ENCODE measurements at places on chromosomes 5 and 9. TPM values are rescaled to one million over a fixed set of nuclear protein-coding genes. Genes with fewer than 3 reads are reported as not detected.

- DNase-seq: no peak
These were observed 221.3 kb upstream of the DAPK1 start for GRCh38 chr9:87276327-87276841.

DNA sequence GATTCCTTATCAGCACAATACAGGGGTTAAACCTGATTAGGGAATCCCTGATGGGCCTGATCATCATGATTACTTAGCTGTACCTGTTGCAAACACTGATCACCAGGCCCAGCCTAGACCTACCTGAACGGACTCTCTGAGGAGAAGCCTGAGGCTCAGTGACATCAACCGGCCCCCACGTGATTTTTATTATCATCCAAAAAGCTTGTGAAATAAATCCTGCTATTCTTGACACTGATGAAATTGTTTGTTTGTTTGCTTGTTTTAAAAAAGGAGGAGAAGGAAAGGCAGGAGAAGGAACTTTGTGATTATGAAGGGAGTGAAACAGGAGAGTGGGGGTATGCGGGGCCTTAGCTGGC is 18.1 kb downstream of the LCP2 start:
- DNase-seq: no peak

GBA2 gene
- total RNA-seq: 55.3 TPM

DNA sequence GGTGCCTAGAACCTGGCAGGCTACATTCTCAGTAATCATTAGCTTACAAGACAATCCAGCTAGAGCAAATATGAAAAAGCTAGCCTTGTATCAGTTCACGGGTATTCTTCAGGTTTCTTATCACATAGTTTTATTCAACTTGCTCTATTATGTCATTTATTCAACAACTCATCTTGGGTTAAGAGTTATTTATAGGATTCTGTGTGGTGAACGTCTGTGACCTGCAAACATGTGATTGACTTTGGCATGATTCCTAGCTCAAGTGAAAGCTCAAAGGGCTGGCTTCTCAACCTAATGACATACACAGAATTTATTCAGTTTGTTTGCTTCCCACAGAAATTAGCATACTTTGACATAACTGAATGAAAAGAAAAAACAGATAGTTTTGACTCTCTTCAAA is 173.1 kb downstream of the PLPPR1 start:
- DNase-seq: no peak

MATR3 gene
- 194 TPM for total RNA-seq

DNA sequence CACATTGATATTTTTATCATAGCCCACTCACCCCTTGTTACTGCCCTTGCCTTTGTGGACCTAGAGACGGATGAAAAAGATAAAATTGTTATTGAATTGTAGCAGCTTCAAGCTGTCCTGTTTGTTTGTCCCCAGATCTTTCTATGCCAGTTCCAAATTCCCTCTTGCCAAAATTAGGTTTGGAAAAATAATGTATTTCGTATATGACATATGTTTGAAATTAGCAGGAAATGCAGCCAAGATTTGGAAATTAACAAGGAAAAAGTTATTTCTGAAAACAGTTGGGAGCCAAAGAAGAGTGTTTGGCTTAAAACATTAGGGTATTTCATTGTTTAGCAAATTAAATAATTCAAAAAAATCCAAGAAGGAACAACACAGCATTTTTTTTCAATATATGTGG is 33.5 kb downstream of the SPATA31D1 start:
- DNase-seq: no peak

TBCA gene
- 192 TPM for total RNA-seq

DNA sequence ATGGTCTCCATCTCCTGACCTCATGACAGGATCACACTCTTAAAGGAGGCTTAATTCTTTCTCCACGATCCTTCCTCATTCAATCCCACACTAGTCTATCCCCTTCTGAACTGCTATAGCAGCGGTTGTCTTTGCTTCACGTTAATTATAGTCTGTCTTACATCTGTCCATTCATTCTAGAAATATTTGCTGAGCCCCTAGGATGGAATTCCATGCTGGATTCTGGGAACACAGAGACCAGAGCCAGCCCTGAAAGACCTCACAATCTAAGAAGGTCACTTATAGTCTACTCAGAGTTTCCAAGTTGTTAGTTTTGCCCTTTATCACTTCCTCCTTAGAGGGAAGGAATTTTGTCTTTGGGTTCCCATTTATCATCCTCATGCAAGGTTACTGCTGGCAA is 193.5 kb downstream of the GAS1 start:
- DNase-seq: no peak

EIF4E1B gene
- total RNA-seq: not detected

BARHL1 gene
- total RNA-seq: not detected

DNA sequence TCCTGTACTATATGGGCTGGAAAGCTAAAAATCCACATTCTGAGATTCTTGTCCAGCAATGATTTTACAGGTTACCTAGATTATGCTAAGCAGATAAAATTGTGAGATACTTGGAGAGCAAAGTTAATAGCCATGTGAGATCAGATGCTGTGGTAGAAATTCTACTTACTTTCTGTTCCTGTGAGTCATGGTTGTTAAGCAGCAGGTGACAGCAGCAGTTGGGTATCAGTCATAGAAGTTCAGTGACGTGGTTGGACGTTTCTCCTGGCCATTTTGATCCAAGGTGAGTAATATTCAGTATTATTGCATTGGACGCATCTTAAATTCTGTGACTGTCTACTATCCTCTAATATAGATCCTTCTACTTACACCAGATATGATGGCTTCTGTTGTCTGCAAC is 524.5 kb downstream of the TMEM38B start:
- no peak for DNase-seq

DNA sequence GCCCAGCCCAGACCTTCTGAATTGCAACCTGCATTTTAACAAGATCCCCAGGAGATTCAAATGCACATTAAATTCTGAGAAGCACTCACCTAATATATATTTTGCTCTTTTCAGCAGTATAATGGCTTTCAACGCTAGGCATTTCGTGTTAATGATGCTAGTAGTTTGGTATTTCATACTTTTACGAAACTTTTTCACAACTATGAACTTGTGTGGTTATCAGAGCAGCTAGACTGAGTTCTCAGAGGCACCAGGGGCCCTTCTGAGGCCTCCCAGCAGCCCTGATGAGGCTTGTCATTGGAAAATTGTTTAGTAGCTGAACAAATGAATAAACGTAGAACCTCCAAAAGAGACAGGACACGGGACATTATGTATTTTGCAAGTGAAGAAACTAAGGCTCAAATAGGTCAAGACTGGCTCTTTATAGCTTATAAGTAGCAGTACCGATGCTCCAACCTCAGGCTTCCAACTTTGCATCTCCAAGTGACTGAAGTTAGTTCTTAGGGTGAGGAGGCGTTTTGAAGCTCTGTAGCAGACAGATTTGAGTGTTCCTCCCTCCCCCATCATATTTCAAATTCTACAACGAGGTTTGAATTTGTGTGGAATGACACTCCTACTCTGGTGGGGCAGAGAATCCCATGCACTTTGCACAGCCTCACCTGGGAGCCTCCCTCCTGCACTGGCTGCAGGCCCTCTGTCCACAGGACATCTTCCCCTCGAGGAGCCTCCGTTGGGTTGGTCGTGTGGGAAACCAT is 121.1 kb upstream of the SLC25A48 start:
- no peak for DNase-seq

DNA sequence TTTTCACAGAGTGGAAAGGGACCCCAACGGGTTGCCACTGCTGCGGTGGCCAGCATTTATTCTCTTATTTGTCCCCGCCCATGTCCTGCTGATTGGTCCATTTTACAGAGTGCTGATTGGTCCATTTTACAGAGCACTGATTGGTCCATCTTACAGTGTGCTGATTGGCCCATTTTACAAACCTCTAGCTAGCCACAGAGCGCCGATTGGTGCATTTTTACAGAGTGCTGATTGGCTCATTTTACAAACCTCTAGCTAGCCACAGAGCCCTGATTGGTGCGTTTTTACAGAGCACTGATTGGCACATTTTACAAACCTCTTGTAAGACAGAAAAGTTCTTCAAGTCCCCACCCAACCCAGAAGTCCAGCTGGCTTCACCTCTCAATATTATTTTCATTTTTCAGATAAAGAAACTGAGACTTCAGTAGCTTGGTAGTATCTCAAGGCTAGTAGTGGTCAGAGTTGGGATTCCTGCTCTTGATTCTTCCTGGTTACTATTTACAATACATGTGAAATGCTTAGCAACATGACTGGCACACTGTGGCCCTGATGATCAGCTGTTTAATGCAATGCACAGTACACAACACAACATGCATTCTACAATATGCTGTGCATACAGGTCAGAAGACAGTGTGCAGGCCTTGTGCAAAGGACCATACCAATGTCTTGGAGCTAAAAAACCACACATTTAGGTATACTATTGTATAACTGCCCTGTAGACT is 63.6 kb upstream of the BOD1 start:
- DNase-seq: peak; percentile 5

CD14 gene
- 20.8 TPM for total RNA-seq

GRCh38 chr5:15406478-15406877 is 93.5 kb upstream of the FBXL7 start:
- DNase-seq: no peak

PAPPA gene
- 4.3 TPM for total RNA-seq

NUTM2F gene
- total RNA-seq: not detected

DNA sequence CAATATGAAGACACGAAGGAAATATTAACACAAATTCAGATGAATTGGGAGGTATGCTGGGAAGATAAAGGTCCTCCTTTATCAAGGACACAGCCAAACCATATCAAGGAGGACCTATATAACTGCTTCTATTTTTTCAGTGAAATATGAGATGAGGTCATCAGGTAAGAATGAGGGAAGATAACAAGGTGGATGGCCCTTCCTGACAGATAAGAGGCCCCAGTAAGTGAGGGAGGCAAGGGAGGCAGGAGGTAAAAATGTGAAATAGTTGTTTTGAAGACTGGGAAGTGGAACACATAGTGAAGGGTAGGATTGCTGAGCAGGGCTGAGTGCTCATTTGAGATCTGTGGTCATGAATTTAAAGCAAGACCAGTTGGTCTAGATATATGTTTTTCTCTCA is 60.0 kb upstream of the FOXE1 start:
- DNase-seq: no peak

DNA sequence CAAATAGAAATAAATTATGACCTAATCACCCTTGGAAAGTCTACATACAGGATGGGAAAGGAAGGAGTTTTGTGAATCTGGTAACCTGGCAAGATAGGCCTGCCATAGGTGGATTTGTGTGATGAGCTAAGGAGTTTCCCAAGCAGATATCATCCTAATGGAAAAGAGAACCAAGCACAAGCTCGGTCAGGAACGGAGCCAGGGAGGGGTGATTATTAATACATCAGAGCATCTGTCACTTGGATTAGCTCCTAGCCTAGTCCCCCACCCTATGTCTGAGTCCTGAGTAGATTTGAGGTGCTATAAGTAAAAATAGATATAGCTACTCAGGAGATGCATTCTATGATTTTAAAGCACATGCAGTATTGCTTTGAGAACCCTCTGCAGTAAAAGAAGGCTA is 57.3 kb upstream of the SMARCA2 start:
- no peak for DNase-seq

HAND1 gene
- 51.5 TPM for total RNA-seq

- no peak for DNase-seq
These were observed 183.2 kb upstream of the POU5F2 start for GRCh38 chr5:93924628-93925027.

DNA sequence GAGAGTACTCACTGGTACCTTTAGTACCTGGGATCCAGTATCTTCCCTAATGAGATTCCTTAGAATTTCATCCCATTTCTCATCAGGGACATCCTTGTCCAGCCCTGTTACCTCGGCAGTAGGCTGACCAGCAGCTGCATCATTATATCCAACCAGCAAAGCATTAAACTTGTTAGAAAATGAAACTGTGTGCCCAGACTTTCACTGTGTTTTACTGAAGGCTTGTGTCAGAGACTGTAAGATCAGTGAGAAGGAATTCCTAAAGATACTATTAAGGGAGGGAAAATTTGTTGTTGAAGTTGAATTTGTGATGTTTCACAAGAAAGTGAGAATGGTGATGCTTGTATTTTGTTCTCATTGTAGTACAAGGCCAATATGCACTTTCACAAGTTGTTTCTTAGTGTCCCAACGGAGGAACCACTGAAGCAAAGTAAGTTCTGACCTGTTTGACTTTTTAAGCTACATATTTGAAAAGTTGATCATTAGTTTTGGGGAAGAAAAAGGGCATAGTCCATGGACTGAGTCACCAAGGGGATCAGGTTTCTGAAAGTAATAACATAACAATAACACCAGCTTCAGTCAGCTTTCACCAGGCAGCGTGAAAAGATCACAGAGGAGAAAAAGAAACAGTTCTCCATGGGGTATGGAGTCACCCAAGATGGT is 48.8 kb downstream of the GRAMD2B start:
- DNase-seq: no peak

DNA sequence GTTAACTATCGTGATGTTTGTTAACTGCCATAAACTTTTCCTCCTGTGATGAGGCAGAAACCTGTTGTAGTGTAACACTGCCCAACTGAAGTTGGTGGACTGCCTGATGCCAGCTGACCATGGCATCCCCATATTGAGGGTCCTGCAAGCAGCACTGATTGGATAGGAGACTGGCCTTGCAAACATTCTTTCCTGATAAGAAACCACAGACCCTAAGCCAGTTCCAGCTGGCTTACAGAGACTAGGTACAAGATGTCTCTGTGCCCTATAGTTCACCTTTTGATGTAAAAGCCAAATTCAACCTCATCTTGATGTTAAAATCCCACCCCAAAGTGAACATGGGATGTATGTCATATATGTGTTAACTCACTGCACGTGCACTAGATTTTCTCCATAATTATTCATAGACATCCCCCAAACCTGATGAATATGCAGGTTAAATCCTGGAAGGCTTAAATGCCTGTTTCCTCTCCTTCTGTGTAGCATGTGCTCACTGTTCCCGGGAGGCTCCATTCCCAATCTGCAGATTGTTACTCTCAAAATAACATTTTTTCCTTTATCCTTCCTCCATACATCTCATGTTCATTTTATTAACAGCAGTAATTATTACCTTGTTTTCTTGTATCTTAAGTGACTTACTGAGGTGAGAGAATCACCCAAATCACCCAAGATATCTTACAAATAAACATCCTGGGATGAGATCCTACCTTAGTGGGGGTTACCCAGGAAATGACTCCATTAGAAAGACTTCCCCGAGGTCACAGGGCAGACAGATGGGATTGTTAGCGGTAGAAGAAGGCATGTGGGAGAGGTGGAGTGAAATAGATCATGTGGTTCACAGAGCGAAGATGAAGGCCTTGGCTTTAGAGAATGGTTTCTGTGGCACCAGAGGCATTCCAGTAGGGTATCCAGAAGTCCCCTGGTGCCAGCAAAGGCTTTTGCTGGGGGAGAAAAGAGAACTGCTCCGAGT is 566.7 kb downstream of the CCDC171 start:
- no peak for DNase-seq

DNA sequence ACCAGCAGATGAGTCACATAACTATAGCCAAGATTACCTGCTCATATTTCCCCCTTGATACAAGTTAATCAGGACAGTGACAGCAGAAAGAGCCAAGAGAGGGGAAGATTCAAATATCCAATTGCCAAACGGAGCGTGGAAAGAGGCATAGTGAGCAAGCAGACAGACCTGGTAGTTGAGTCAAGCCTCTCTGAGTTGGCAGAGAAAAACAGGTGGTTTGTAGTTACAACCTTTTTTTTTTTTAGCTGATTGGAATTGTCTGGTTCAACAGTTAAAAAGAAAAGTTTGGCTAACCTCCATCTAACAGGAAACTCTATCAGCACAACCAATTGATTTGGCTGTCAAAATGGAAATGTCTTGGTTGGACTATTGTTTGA is 272.1 kb downstream of the TLE1 start:
- DNase-seq: no peak
